ENCODE measurements at places on chromosomes 2 and 18. TPM values are rescaled to one million over a fixed set of nuclear protein-coding genes. Genes with fewer than 3 reads are reported as not detected.

EPB41L3 gene
- 56.6 TPM for total RNA-seq

IHH gene
- under 0.01 TPM for total RNA-seq

CDKL4 gene
- total RNA-seq: 1.3 TPM

NFU1 gene
- 30.8 TPM for total RNA-seq

UBE2F gene
- total RNA-seq: 59.3 TPM
